ENCODE measurements at places on chromosomes 16 and 17. TPM values are rescaled to one million over a fixed set of nuclear protein-coding genes. Genes with fewer than 3 reads are reported as not detected.
A peak's percentile ranks its signal among the peaks of the same experiment; 100 is the strongest.

The BIRC5 gene
- 20.0 TPM for total RNA-seq

The DPEP2NB gene
- total RNA-seq: not detected

The CALB2 gene
- total RNA-seq: 23.6 TPM

The PPP1R1B gene
- total RNA-seq: 1.8 TPM

The IKZF3 gene
- total RNA-seq: 0.29 TPM

DNA sequence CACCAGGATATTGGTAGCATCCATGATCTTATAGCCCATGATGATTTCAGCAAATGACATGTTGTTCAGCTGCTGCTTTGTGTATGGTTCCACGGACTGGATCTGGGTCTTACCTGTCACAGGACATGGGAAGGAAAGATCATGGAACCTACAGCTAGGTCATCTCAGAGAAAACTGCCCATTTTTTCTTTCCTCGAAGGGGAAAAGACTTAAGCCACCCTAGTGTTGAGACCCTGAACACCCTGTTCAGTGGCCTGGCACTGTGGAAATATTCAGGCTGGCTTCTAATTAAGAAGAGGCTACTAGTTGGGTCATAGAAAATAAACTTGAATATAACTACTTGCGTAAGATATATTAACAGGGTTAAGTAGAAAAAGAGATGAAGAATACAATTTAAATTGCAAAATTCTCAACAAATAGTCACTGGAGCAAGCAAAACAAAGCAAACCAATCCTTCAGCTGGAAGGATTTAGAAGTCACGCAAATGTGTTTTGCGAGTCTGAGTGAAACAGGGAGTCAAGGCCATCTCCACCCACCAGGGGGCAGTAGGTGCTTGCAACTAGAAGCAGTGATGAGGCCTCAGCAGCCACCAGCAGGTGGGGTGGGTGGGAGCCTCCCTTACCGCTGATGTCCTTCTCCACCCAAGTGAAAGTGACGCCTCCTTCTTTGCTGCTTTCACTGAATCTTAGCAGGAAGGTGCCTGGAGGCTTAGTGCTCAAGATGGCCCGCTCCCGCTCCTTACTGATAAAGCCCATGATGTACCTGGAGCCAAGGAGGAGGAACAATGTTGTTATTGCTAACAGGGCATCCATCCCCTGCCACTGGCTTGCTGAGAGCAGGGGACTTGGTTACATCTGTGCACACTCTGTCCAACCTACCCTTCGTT is 34.3 kb downstream of the STAT5A start:
- peak; percentile 95 for DNase-seq

DNA sequence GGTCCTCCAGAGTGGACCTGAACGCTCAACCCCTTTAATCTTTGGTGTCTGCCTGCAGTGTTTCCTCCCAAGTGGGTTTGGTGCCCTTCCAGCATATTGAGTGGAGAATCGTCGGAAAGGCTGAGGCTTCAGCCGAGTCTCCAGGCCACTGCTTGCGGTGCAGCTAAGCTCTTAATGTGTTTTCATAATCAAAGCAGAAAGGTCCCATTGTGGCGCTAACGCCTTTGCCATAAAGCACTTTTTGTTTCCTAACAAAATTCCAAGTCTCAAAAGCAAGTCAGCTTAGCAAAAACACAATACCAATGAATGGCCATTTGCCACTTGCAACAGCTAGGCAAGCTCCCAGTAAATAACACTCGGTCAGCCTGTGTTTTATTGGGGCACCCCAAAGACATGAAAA is 57.6 kb downstream of the KSR1 start:
- DNase-seq: no peak

DNA sequence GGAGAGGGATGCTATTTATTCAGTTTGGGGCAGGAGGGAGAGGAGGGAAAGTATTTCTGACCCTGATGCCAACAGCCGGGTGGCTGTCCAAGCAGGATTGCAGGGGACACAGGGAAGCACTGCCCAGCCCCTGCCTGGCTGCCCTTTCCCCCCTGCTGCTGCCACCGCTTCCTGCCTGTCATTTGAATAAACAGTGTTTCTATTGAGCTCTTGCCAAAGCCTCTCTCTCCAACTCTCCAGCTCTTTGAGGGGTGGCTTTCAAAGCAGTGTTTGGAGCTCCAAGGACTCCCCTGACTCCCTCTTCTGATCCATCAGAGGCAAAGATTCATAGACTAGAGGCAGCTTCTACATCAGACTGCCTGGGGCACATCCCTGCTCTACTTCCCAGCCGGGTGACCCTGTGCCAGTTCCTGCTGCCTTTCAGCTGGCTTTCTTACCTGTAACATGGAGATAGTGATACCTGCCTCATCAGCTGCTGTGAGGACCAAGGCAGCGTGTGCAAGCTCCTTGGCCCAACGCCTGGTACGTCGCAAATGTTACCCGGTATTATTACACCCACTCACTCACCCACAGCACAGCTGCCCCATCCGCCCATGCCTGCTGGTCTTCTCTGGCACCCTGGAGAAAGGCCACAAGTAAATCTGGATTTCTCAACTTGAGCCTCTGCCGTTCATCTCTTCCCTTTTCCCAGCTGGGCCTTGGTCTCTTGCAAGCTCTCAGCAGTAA is 9.5 kb downstream of the PROCA1 start:
- DNase-seq: no peak

- no peak for DNase-seq
Measured at GRCh38 chr17:63978272-63979200, 5.8 kb upstream of the SCN4A start.

DNA sequence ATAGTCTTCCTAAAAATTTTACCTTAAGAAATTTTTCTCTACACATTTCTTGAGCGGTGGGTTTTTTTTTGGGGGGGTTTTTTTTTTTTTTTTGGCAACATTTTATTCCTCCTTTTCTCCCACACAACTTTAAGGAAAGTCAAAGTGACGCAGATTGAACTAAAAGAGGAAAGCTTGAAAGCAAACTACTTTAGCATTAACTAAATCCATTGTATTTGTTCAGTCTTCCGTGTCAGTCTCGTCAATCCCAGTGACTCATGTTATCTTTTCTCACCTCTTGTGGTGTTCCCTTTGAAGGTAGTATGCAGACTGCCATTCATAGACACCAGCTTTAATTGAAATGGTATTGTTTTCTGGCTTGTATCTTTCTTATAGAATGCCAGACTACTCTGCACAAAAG is 39.3 kb downstream of the TADA2A start:
- no peak for DNase-seq

DNA sequence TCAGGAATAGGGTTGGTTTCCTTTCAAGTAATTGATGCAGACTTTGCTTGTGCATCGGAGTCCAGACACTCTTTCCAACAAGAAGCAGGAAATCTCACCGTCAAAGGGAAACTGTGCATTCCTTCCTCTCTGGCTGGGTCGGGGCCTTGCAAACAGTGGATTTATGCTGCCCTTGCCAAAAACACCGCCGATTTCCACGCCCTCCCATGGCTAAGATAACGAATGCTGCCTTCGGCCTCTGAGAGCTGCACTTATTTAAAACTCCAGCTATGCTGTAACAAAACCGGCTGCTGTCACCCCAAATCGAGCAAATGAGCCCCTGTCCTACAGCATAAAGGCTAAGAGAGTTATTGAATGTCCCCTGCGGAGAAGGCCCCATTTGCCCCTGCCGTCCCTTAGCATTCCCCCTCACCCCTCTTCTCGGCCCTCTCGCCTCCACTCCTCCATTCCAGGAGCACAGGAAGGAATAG is 275.5 kb upstream of the IRX5 start:
- DNase-seq: no peak
